ENCODE measurements at places on chromosomes 11 and 22. TPM values are rescaled to one million over a fixed set of nuclear protein-coding genes. Genes with fewer than 3 reads are reported as not detected.

The PDE2A gene
- 0.82 TPM for total RNA-seq

The MYRF gene
- total RNA-seq = 1.9 TPM

The KCNK4 gene
- total RNA-seq = not detected

The BIK gene
- total RNA-seq = 2.3 TPM

The MEI1 gene
- total RNA-seq = 56.0 TPM
